Prostate gland (tissue), 2 donors: ENCODE measurements at places on chromosomes 1 and 21. TPM values are rescaled to one million over a fixed set of nuclear protein-coding genes. Genes with fewer than 3 reads are reported as not detected.

The IL10RB gene
- 30.8 TPM for total RNA-seq

DNA sequence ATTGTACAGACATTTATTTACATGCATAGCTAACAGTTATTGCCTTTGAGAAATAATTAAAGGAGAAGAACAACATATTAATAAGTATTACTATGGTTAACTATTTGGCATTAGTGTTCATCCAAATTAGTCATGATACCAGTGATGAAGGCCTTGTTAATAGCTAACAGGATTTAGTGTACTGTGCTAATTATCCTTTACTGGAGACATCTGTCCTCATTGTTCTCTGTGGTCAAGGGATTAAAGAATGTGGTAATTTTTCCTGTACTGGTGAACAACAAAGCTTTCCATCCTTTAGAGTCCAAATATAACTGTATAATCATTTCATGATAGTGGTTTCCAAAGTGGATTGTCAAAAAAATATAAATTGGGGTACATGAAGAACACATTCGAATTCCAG lies 103.9 kb downstream of the ADGRL4 start:
- no peak for DNase-seq

The TMPRSS15 gene
- 0.34 TPM for total RNA-seq

- DNase-seq, result no peak
These were observed 182.3 kb upstream of the GALNT2 start for GRCh38 chr1:229884765-229885164.

DNA sequence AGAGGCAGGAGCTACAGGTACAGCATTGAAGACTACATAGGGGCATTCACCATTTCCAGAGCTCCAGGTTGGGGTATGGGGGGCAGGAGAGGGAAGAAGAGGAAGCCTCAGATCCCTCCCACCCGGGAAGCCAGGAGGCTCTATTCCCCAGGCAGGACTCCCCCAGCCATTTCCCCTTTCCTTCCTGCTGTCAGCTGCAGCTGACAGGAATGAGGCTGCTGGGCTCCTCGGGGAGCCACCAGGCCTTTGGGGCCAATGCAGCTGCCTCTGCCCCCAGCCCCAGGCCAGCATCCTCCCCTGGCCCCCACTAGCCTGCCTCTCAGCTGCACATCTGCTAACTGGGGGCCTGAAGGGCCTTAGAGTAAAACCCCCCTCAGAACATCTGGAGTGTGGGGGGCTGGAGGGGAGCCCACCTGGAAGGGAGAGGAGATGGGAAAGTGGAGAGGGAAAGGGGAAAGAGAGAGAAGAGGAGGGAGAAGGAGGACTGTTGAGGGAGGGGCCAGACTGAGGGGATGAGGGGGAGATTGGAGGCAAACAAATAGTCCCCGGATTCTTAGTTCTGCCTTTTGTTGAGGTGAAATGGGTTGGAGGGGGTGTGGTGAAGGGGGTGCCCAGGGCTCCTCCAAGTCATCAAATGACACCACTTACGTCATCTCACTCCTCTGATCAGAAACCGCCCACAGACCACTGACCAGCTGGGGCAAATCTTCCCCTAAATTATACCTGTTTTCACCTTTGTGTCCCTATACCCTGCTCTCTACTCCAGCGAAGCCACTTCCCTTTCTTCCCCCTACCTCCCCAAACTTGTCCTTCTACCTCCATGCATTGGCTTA lies 58.0 kb downstream of the LGR6 start:
- no peak for DNase-seq

DNA sequence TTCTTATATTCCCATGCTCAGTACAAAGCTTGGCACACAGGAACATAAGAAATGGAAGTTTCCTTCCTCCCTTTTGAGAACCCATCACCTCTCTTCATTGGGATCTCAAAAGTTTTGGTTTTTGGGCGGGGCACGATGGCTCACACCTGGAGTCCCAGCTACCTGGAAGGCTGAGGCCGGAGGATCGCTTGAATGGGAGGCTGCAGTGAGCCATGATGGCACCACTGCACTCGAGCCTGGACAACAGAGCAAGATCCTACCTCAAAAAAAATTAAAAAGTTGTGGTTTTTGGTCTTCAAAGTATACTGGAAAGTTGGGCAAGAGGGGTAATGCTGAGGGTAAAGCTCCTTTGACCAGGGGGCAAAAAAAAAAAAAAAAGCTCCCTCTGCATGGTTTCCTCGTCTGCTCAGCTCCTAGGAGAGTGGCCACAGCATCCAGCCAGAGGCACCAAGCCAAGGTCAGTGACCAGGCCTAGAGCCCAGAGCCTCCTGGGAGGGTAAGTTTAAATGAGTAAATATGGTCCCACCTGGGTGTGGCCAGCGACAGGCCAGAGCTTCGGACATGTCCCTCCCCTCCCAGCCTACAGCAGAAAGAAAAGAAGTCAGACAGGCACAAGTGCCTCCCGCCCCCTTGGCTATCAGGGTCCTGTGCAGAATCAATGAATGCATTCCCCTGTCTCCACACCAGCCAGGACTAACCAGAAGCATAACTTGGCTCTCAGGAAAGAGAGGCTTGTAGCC lies 5.0 kb downstream of the MEF2D start:
- DNase-seq, result no peak

GRCh38 chr1:61992257-61992656 lies 202.4 kb upstream of the L1TD1 start:
- no peak for DNase-seq

DNA sequence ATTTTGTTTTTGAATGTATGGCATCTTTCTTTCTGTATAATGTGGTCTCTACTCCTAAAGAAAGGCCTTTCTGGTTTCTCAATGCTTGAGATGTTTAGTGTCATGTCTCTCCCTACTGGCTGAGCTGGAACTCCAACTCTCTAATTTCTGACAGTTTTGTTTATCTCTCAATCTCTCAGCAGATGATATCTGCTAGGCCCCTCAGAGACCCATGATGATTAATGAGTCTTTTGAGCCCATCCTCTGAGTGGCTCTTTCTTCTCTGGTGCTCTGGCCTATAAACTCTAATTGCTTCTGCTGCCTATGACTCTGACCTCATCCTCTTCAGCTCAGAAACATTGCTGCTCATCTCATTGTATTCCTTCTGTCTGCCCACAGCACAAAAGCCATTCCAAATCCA lies 46.6 kb downstream of the CRB1 start:
- no peak for DNase-seq

GRCh38 chr1:223430236-223430635 lies 37.0 kb downstream of the CCDC185 start:
- DNase-seq, result no peak

GRCh38 chr1:54861070-54861761 lies 25.8 kb downstream of the DHCR24 start:
- DNase-seq, result no peak

DNA sequence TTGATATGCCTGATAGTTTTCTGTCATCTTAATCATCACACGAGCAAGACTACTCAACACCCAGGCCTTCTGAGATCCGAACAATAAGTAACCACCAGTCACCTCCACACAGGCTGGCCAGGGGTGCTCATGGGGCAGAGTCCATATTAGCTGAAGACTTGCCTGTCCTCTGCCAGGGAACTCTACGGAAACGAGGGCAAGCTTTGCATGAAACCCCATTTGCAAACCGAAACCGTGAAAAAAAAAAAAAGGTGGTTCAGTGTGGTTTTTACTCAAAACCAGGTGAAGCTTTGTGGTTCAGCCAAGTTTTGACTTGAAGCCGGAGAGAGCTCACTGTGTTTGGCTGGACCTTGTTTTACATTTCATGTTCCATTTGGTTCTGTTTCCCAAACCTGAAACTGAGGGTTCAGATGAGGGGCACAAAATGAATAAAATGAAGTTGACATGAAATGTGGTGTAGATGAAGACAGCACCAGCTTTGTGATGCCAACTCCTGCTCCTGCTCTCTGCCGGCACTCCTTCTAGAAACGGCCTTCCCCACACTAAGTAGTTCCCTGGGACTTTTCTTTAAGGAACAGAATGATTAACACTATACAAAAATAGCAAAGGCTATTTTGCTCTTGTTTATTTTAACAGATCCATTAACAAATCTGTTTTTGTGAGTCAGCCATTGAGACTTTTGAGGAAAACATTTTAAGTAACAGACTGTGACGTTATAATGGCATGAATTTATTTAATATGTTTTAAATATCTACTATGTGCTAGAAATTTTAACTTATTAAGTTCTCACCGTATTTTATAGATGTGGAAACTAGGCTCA lies 74.7 kb downstream of the RUNX1 start:
- DNase-seq, result no peak

DNA sequence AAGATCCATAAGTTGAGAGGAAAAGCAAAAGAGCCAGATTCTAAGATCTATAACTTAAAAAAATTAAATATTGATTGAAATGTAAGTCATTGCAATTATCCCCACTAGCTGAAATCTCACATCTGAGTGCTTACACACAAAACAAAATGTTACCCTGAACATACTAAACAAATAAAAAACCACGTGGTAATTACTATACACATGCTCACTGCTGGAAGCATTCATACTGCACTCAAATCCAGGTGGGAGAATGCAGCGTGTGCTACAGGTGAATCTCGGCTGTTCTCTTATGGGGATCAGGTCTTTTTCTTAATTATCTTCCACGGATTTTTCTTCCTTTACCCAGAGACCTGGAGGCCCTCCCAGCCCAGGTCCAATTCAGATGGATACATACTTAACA lies 74.3 kb downstream of the SDC3 start:
- DNase-seq, result no peak

DNA sequence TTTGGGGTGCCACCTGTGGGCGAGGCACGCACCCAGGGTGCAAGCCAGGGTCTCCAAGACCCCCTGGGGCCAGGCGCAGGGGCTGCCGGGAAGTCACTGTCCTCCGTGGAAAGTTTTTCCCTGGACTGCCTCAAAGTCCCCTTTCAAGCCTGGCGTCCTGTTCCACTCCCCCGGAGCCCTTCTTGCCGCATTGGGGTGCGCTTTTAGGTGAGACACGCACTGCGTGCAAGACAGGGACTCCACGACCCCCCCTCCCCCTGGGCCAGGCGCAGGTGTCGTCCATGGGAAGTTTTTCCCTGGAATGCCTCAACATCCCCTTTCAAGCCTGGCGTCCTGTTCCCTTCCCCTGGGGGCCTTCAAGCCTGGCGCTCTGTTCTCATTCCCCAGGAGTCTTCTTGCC lies 137.1 kb downstream of the LIPI start:
- DNase-seq, result no peak

The KIAA1614 gene
- 6.4 TPM for total RNA-seq

The PYGO2 gene
- 44.6 TPM for total RNA-seq

DNA sequence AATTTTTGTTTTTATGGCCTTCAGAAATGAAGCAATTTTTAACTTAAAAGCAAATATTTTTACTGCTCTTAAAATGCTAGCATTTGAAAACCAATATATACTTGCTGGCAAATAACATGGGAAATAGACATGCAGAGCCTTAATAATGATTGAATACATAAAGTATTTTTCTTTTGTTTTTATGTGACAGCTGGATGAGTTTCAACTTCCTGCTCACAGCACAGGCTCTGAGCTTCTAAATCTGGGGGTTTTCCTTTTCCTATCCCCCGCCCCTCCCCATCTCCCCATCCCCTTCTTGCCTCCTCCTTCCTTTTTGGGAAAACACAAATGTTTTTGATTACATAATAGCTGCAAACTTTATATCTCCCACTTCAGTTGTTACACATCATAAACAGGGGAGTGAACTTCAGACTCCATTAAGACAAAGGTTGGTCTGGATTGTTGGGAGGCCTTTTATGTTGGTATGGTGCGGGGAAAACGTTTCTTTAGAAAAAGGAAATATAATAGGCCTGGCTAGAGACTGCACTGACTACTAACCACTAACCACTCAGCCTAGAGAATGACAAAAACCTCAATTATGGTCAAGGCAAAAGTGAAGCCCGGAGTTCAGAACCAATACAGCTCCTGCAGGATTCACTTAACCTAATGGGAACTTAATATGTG lies 116.1 kb upstream of the GORAB start:
- DNase-seq, result no peak

DNA sequence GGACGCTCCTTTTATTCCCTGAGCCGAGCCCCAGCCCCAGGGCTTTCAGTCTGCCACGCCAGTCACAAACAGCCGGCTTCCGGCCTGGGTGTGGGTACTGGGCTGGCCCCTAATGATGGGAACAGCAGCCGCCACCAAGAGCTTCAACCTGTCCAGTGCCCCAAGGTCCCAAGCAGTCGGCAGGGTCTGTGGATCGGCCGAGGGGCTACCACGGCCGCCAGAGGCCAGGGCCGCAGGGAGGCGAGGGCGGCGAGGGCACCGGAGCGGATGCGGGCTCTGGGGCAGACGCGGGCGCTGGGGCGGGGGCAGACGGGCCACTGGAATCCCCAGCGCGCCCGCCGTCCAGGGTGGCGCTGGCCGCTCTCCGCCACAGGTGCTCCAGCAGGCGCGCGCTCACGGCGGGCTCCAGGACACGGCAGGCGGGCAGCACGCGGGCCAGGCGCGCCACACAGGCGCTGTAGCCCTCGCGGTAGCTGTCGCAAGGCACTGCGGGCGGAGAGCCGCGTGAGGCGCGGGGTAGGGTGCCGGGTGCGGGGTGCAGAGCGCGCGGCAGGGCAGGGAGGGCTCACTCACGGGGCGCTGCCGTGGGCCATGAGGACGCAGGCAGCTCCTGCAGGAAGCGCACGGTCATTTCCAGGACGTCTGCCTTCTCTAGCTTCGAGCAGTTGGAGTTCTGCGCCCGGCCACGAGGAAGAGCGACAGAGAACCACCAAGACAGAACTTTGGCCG lies 887 bp downstream of the HES2 start:
- no peak for DNase-seq

DNA sequence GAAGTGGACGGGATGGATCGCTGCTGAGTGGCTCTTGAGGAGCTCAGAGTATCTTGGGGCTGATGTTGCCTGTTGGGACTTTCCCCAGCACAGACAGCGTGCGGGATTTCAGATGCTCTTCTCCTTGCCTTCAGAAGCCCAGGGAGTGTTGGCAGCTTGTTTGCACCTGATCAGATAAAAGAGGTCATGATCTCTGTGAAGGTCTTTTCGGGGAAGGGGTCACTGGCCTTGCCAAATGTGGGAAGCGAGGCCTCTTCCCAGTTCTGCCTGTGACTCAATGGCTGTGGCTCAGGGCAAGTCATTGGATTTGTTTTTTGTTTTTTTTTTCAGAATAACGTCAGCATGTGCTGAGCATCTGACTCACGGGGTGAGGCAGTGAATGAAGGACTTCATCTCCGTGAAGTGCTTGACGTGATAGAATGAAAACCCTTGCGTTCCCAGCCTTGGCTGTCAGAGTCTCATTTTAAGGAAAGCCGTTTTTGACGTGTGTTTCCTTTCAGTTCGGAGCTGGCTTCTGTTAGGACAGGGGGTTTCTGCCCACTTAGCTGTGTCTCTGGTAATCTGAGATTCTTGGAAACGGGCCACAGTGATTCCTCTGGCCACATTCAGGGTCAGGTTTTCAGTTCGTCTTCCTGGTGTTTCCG lies 46.7 kb downstream of the GALNT2 start:
- DNase-seq, result no peak

DNA sequence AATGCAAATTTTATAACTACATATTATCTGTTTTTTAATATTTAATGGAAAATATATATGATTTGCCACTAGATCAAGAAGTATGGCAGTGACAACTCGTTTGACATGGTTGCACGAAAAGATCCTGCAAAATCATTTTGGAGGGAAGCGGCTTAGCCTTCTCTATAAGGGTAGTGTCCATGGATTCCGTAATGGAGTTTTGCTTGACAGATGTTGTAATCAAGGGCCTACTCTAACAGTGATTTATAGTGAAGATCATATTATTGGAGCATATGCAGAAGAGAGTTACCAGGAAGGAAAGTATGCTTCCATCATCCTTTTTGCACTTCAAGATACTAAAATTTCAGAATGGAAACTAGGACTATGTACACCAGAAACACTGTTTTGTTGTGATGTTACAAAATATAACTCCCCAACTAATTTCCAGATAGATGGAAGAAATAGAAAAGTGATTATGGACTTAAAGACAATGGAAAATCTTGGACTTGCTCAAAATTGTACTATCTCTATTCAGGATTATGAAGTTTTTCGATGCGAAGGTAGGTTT lies 556 bp downstream of the IFI44 start:
- DNase-seq, result no peak

- no peak for DNase-seq
These were observed 30.4 kb upstream of the CNTN2 start for GRCh38 chr1:205012391-205013140.
